ENCODE measurements at places on chromosomes 7 and 10.

- DNase-seq = no peak
Measured at GRCh38 chr7:44887293-44887692, 2.0 kb upstream of the PURB start.

DNA sequence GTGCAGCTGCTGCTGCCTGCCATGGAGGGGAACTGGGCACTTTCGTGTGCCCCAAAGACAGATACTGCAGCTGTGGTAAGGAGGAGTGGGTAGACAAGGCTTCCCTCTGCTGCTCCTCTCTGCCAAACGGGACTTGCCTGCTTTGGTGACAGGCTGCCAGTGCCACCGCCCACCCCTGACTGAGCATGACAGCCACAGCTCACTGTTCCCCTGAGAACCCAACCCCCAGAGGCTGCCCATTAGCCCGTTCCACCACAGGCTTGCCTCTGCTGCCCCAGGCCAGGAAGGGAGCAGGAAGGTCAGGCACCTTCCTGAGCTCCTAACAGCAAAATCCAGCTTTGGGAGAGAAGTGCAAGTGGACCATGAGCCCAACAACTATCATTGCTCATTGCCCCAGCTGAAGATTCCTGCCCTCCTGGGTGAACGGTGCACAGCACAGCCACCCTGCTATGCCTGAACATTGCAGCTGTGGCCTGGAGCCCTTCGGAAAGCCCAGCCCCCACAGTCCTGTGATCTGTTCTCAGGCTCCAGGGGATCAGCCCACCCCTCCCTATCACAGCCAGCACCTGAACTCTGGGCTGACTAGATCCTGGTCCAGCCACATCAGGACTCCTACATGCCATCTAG, 58.7 kb upstream of the ANTXRL start:
- DNase-seq = no peak

GRCh38 chr7:1538544-1539180, 8.2 kb downstream of the MAFK start:
- DNase-seq = no peak

- no peak for DNase-seq
Measured at GRCh38 chr7:51165337-51165736, 151.3 kb downstream of the COBL start.

DNA sequence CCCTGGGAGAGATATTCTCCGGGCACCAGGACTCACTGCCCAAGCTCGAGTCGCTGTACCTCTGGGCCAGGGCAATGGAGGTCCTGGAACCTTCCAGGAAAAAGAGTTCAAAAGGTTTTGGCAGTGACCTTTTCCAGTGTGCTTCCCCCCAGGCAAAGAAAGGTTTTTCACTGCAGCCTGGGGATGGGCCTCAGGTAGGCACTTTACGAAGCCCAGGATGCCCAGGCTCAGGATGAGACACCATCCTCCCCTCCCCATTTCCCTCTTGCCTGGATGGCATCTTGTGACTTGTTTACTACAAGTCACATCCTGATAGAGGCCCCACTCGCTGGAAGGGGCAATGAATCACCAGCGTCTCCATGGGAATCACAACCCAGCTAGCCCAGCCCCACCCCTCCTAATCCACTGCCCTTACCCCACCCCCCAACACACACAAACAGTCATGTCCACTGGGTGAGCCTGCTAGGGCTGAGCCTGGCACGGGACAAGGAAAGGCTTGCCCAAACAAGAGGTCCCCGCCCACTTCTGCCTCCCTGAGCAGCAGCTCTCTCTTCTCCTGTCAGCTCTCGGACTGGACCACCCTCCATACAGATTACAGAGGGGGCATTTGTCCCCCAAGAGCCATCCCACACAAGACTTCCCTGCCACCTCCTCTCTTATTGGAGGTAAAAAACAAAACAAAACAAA, 93.8 kb upstream of the SMNDC1 start:
- DNase-seq = no peak

- no peak for DNase-seq
Measured at GRCh38 chr7:129877146-129877792, 75.5 kb downstream of the UBE2H start.

DNA sequence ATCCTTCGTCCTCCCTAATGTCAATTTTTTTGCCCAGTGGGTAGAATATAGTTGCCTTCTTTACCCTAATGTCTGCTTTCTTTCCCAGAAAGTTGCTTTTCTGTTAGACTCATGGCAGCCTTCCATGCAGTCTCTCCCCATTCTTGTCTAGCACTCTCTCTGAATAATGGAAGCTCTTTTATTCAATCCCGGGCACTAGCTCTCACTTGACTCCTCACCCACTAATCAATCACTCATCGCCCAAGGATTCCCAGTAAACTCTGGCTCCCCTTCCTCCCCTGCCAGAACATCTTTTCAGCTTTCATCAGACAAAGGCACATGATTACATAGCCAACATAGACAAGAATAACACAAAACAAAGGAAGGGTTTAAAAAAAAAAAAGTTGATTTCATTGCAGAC, 100.2 kb upstream of the RELN start:
- no peak for DNase-seq

- DNase-seq = no peak
Measured at GRCh38 chr10:42304341-42304740, 334.0 kb downstream of the ZNF33B start.

DNA sequence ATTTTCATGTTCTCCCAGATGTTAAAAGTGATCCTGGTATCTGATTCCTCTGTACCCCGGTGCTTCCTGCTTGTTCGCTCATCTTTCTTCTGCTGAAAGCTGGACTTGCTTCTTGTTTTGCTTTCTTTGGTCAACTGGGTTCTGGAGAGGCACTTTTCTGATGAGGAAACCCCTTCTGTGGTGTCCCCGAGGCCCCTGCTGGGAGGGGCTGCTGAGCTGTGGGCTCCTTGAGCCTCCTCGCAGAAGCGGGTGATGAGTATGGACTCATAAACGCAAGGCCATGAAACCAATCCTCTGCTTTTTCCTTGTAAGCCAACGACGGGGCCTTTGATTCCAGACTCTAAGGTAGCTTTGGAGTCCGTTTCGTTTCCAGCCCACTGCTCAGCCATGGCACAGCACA, 7.8 kb downstream of the WIPI2 start:
- no peak for DNase-seq

DNA sequence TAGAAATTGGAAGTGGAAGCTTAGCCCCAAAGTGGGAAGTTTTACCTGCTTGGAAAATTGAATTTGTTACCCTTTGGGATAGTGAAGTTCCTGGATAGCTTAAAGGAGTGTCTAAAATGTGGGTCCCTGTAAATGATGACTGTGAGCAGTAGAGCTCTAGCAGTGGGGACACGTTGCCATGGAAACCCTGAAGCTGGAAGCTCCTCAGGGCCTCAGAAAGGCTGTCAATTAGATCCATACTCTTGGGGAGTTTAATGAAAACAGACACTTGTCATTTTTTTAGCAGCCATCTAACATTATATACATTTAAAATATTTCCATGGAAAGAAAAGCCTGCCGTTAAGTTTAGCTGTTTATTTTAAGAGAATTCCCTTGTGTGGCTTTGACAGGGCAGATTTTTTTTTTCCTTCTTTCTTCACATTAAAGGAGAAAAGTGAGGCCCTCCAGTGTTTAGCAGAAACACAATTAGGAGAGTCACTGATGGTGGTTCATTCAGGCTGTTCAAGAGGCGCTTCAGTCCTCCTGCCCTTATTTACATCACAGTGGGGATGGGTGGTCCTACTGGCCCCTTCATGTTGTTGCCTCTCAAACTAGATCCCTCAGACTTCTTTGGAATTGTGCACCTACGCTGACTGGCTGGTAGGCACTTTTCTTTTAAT, 518.4 kb downstream of the CCSER2 start:
- DNase-seq = no peak

- no peak for DNase-seq
Measured at GRCh38 chr7:24466168-24466768, 107.0 kb upstream of the PALS2 start.

- no peak for DNase-seq
Measured at GRCh38 chr7:49102411-49102810, 178.1 kb downstream of the CDC14C start.

DNA sequence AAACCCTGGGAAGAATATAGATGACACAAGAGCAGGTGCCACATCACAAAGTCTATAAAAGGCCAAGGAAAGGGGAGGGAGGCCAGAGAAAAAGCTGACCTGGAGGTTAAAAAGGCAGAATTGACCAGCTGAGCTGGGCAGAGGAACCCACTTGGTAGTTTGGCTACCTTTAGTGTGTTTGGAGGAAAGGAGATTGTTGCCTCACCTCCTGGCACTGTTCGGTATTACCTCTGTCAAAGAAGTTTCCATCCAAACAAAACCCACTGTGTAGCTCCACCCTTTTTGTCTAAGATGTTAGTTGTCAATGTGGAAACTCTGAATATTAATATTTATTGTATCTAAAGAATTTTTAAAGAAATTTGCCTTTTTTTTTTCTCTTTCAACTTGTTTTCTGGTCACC, 23.4 kb downstream of the ENTPD7 start:
- no peak for DNase-seq

GRCh38 chr10:44042926-44043602, 341.8 kb downstream of the CXCL12 start:
- DNase-seq = no peak

DNA sequence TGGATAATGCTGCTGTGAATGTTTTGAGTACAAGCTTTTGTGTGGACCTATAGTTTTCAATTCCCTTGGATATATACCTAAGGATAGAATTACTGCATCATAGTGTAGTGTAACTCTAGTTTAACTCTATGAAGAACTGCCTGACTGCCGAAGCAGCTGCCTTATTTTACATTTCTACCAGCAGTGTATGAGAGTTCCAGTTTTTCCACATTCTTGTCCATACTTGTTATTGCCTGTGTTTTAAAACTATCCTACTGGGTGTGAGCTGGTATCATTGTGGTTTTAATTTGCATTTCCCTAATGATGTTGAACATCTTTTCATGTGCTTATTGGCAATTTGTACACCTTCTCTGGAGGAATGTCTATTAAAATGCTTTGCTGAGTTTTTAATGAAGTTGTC, 15.7 kb downstream of the SEPTIN7 start:
- DNase-seq = no peak

DNA sequence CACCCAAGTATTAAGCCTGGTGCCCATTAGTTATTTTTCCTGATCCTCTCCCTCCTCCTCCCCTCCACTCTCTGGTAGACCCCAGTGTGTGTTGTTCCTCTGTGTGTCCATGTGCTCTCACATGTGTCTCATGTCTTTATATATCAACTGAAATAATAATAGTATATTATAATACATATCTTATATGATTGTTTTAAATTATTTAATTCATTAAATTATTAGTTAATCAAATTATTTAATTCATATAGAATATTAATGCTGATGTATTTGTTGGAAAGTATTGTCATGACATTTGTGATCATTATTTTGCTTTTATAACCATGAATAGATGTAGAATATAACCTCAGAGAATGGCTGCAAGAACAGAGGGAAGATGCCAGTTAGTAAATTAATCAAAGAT, 647.5 kb downstream of the SORCS3 start:
- no peak for DNase-seq

DNA sequence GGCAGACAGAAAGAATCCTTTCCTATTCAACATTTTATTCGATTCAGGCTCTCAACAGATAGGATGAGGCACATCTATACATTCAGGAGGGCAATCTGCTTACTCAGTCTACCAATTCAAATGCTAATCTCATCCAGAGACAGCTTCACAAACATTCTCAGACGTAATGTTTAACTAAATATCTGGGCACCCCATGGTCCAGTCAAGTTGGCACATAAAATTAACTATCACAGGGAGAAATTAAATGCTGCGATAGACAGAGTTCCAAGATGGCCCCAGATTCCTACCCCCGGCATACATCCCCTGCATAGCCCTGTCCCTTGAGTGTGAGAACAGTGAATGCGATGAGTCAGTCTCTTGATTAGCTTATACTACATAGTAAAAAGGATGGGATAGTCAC, 184.3 kb downstream of the FGFR2 start:
- DNase-seq = no peak

GRCh38 chr10:100482181-100482833, 19.5 kb downstream of the WNT8B start:
- peak; percentile 16 for DNase-seq

DNA sequence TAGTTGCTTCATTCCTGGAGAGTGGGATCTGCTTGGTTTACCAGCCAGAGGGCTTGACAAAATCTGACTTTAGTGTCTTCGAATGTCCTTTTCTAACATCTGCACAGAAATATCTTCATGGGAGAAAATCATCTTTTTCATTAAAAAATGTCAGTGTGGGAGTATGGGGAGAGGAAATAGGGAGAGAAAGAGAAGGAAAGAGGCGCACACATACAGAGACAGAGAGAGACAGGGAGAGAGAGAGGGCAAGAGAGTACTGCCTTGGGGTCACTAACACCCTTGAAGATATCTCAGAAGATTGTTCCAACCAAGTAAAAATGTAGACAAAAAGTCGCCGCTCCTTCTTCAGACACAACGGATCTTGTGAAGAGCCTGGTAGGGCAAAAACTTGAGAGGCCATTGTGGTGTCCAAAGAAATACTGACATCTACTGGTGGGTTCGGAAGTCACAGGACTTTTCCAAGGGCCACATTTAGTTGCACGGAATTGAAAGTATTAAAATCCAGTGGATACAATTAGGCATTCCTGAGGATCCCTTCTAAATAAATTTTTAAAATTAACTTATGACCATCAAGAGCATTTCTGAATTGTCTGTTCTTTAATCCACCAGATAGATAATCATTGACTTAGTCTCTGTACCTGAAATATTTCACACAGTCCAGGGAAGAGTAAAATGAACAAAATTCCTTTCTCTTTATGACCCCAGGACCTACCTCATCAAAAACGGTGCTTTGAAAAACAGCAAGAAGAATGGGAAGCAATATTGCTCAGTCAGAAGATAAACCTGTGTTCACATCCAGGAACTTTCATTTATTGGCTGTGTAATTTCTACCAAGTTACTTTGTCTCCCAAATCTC, 29.7 kb downstream of the VIM start:
- DNase-seq = peak; percentile 18

DNA sequence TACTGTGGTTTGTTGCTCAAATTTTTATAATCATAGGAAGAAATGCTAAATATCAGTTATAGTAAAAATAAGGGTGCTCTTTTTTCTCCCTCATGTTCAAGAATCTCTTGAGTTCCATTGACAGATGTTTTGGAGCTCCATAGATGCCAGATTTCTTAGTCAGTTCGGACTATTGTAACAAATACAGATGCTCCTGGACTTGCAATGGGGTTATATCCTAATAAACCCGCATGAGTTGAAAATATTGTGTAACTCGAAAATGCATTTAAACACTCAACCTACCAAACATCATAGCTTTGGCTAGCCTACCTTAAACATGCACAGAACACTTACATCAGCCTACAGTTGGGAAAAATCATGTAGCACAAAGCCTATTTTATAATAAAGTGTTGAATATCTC, 100.7 kb upstream of the CSTF2T start:
- no peak for DNase-seq

- no peak for DNase-seq
Measured at GRCh38 chr7:105036217-105037168, 22.5 kb downstream of the KMT2E start.

All from activated CD4-positive, CD25-positive, alpha-beta regulatory T cell (primary cell).